ENCODE measurements at places on chromosomes 16 and 17.

GRCh38 chr17:77959926-77960521 is 1.5 kb downstream of the TNRC6C start:
- peak; percentile 77 for DNase-seq

DNA sequence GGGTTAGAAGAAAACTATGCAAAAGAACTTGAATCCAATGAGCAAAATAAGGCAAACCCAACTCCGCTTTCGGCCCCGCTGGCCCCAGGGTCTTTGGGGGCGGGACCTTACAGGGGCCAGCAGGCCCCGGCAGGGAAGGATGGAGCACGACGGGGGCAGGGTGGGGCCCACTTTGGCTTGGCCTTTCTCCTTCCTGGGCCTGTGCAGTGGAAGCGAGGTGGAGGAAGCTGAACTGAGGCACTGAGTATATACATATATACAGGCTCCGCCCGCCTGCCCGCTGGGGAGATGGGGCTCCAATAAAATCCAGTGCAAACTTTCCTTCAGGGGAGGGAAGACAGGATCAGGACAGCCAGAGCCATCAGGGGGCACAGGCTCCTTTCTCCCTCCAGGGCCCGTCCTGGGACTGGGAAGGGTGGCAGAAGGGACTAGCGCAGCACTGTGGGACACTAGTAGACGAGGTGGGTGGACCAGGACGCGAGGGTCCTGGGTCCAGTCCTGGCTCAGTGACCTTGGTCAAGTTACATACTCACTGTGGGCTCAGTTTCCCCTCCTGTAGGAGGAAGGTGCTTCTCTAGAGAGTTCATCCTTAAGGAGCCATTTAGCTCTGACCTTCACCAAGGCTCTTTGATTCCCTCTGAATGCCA is 20.9 kb upstream of the MPO start:
- no peak for DNase-seq

DNA sequence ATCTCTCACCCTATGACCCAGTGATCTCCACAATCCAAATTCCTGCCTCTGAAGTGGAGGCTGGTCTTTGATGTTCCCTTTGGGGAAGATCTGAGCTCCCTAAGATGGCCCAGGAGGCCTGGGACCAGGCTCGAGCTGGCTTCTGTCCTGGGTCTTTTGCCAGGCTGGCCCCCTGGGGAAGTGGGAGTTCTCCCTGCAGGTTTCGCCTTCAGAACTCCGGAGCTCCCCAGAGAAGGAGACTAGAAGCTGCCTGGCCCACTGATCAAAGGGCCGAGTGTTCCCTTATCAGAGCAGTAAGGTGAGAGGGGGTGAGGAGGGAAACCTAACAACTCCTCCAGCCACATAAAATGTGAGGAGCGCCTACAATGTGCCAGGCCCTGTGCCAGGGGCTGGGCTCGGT is 147.1 kb downstream of the IRF8 start:
- no peak for DNase-seq

GRCh38 chr17:57424777-57425188 is 168.5 kb downstream of the MSI2 start:
- DNase-seq = no peak

DNA sequence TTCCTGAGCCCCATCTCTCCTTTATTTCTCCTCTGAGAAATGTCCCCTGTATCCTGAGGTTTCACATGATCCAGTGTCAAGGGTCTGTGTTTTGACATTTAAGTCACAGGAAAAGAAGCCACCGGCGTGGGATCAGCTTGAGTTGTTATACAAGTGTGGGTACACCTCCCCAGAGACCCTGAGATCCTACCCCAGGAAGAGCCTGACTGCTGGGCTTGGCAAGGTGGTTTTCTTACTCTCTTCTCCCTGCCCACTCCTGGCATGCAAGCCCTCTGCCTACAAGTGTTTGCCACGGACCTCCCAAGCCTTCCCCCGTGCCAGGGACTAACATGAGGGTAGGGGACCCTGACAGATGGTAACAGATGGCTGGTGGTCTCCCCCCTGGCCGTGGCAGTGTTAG is 2.8 kb upstream of the ARHGAP27 start:
- no peak for DNase-seq

- no peak for DNase-seq
These were observed 8.5 kb downstream of the ZC3H18 start for GRCh38 chr16:88578446-88579313.

DNA sequence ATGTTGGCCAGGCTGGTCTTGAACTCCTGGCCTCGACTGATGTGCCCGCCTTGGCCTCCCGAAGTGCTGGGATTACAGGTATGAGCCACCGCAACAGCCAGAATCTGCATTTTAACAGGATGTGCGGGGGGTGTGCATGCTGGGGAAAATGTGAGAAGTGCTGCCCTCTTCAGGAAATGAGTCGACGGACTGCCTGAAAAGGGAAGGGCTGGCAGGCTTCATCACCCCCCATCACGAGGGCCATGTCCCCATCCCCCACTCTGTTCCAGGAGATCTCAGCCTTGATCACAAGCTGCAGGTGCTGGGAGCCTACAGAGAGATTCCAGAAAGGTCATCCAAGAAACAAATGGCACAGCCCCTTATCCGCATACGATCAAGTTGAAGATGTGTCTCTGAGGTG is 195.3 kb upstream of the RPL38 start:
- DNase-seq = no peak

DNA sequence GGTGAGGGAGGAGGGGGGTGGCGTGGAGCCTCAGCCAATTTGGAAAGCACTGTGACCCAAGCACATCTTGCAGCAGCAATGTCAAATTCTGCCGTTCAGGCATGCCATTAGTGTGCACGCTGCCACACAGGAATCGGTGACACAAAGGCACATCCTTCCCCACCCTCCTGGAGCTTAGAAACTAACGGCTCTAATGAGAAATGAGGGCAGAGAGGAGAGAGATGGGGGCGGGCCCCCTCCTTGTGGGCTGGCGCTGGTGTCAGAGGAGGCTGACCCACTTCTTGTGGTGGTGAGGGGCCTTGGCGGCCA is 94.8 kb downstream of the RTN4RL1 start:
- DNase-seq = peak; percentile 90

- peak; percentile 46 for DNase-seq
These were observed at the start of gene EME2 for GRCh38 chr16:1772362-1772907. EME2 (plus strand) TSS chr16:1772810; CDS start chr16:1773228, 418 bp downstream.

- DNase-seq = no peak
These were observed 11.7 kb upstream of the CD300H start for GRCh38 chr17:74578979-74579378.

GRCh38 chr17:41383690-41384089 is 1.6 kb upstream of the KRT34 start:
- DNase-seq = no peak

- no peak for DNase-seq
These were observed 58.9 kb upstream of the STAC2 start for GRCh38 chr17:39284685-39285084.

DNA sequence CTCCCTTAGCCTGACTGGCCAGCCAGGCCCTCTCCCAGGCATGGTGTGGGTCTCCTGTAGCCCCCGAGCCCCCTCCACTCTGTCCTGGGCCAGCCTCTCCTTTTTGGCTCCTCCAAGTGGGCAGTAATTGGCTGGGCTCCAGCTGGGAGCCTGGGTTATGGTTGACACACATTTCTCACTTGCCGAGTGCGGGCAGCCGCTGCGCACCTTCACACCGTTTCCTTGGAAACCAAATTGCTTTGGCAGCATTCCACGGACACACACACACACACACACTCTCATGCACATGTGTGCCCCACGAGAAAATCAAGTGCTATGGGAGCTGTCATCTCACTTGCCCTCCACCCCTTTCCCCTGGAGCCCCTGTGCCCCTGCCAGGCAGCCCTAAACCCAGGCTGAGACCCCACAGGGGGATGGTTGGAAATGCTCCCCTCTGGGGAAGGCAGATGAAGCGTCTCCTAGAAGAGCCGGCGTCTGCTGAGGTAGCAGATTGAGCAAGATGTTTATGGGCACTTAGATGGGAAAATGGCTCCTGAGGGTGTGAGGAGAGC is 402.7 kb upstream of the TNRC6C start:
- peak; percentile 92 for DNase-seq
